ENCODE measurements at places on chromosomes 4 and X.

- DNase-seq, result no peak
These were observed 21.4 kb downstream of the CT47C1 start for GRCh38 chrX:119093991-119094735.

GRCh38 chrX:78838709-78839108 lies 91.2 kb downstream of the LPAR4 start:
- no peak for DNase-seq

DNA sequence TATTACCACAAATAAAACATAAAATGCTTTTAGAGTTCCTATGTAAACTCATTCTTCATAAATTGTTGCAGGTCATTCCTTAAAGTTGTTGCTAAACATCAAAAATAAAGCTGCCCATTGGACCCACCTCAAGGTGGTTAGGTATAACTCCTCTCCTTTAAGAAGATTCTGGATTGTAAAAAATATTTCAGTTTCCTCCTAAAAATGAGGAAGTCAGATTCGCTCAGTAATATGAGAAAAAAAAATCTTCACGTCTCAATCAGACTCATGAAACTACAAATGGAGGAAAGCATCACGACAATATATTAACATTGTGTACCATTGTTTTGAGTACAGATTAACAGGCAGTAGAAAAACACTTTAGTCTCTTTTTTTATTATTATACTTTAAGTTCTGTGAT lies 105.9 kb downstream of the DDX60 start:
- no peak for DNase-seq

GRCh38 chrX:15207384-15207783 lies 62.5 kb downstream of the ASB9 start:
- no peak for DNase-seq

DNA sequence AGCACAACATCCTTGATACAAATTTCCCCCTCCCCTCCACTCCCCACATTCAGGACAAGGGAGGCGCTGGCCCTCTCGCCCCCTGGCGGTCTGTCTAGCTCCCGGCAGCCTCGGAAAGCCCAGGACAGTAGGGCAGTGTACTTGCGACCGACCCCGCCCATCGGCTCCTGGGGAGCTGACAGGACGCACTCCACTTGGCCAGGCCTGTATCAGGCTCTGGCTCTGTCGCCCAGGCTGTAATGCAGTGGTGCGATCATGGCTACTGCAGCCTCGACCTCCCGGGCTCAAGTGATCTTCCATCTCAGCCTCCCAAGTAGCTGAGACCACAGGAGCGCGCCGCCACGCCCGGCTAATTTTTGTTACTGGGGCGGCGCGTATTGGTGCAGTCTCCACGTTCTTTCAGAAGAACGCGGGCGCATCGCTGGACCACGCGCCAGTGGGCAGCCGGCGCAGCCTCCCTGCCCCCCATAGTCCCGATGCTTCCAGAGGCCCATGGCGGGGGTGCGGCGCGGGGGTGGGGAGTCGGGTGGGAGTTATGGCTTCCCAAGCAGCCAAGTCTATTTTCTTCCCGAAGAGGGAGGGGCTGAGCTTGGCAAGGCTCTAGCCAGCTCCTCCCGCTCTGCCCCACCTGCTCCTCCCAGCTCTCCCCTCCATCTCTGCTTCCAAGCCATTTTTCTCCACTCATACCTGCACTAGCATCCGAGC lies 7.8 kb upstream of the AKAP14 start:
- no peak for DNase-seq

- no peak for DNase-seq
These were observed 39.7 kb downstream of the PRSS12 start for GRCh38 chr4:118313098-118313497.

- no peak for DNase-seq
These were observed 131.3 kb upstream of the AGA start for GRCh38 chr4:177573507-177573906.

DNA sequence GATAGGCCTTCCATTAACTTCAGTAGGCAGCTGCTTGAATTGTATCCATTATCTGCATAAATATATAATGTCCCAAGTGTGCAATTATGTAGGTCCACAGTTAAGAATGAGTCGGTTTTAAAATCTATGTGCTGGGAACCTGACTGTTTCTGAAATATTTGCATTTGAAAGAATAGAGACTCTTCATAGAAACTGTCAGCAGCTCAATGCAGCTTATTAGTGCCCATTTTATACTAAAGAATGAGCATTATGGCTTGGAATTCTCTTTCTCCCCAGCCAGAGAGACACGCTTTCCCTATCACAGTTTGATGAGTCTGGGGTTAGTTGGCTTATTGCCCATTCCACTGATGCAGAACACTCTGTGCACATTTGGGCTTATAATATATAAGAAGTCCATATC lies 202.0 kb upstream of the PCDH7 start:
- DNase-seq, result no peak

DNA sequence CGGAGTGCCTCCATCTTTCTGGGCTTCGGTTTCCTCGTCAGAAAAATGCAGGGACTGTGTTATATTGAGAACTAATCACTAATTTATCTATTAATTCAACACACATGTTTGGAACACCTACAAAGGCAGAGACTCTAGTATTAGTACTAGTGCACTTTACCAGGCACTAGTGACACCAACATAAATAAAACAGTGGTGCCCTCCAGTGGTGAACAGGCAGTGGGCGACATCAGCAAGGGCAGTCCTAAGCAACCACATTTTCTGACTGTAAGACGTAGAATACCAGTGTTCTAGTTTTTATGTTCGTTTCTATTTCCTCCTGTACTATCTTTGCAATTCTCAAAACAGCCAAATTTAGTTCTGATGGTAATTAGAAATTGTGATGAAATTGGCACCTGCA lies 69.1 kb upstream of the UCP1 start:
- peak; percentile 16 for DNase-seq

DNA sequence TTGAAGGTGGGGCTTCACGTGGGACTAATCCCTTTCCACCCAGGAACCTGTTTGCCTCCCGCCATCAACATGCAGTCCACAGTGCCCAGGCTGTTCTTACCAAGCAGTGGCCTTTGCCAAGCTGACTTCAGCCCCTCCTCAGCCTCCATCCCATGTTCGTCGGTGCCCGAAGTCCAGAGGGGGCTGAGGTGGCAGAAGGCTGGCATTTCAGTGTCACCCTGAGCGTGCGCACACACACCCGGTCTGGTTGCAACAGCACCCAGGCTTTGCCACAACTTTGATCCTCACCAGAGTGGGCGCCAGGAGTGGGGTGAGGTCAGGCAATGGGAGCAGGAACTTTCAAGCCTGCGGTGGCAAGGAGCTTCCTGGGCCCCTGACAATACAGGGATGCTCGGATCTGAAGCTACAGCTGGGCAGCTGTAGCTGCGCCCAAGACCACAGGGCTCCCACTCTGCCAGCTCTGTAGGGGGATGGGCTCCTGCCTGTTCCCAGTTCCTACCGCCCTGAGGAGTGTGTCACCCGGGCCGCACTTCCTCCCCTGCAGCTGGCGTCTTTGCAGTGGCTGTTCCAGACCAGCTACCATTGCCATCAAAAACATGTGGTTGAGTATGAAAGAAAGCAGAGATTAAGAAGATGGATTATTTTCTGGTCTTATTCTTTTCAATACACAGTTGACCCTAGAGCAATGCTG lies 428.0 kb downstream of the EPHA5 start:
- DNase-seq, result no peak
